ENCODE measurements at places on chromosomes 2 and 18. TPM values are rescaled to one million over a fixed set of nuclear protein-coding genes. Genes with fewer than 3 reads are reported as not detected.

DNA sequence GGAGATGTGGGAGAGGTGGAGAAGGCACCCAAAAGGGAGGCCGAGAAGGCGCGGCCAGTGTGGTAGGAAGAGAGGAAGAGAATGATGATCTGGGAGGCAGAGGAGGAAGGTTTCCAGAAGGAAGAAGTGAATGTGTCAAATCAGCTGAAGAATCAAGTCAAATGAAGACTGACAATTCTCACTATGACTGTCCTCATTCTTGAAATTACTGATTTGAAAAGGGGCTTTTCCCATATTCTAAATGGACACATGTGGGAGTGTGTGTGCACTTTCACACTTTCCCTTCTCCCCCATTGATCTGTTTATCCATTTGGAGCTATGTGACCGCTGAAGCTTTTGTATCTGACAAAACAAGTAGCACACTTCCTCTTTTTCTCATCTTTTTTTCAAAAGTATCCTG is 6.1 kb downstream of the AFF3 start:
- DNase-seq, result no peak

DNA sequence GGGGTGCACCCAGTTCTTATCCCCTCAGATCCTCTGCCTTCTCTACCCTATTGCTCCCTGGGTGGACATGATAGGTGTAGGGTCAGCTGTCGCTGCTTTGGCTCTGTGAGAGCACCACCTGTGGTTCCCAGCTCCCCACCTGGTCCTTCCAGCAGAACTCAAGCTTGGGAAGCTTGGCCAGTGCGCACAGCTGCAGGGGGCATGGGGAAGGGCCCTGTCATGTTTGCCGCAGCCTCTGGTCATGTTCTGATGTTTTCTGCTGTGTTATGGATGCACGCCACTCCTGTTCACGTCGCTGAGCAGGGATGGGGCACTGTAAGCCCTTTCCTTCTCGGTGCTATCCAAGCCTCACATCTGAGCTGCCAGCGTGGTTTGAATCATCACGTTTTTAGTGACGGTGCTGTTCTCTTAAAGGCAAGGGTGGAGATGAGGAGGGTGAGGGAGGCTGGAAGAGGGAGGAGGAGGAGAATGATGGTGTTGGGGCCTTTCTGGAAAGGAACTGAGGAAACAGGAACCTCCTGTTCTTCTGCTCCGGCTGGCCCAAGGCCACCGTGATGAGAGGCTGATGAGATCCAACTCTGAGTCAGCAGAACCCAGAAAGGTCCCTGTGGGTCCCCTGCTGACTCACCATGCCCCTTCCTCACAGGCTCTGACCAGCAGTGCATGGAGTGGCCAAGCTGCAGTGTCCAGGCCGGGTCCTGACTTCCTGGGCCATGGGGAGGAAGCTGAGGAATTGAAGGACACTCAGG is 78.0 kb downstream of the LIPG start:
- peak; percentile 11 for DNase-seq

DNA sequence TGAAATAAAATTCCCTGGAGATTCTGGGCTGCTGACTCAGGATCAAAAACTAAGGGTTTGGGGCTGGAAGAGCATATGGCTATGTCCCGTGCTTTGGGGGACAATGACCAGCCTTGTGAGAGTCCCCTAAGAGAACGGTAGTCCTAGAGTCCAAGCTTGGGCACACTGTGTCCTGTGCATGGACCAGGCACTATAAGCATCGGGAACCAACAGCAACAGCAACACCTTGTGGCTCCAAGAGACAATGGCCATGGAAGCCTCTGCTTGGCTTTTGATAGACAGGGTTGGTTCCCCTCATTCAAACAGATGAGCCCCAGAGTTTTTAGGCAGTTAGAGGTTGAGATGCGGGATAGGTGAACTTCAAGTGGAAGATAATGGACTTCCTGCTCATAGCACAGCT is 294.4 kb upstream of the CHAC2 start:
- peak; percentile 20 for DNase-seq

Gene RIOK3
- 20.7 TPM for total RNA-seq

Gene CHN1
- 10.2 TPM for total RNA-seq

Gene MTCL1
- 20.5 TPM for total RNA-seq

Gene SERPINB13
- total RNA-seq, result not detected

Gene CAVIN2
- 0.03 TPM for total RNA-seq

Gene RAB6C
- not detected for total RNA-seq

GRCh38 chr2:60554646-60555065 is 1.2 kb upstream of the BCL11A start:
- no peak for DNase-seq

GRCh38 chr2:74646834-74647482 is 1.2 kb downstream of the M1AP start:
- DNase-seq, result no peak

- no peak for DNase-seq
These were observed 77.5 kb upstream of the DAPL1 start for GRCh38 chr2:158717366-158718195.

GRCh38 chr2:66570471-66570870 is 135.5 kb downstream of the MEIS1 start:
- no peak for DNase-seq

Gene SULT1C4
- not detected for total RNA-seq

GRCh38 chr2:16664809-16665747 is 556 bp downstream of the CYRIA start:
- DNase-seq, result no peak

Gene SAG
- not detected for total RNA-seq

Gene SH3RF3
- 4.1 TPM for total RNA-seq

DNA sequence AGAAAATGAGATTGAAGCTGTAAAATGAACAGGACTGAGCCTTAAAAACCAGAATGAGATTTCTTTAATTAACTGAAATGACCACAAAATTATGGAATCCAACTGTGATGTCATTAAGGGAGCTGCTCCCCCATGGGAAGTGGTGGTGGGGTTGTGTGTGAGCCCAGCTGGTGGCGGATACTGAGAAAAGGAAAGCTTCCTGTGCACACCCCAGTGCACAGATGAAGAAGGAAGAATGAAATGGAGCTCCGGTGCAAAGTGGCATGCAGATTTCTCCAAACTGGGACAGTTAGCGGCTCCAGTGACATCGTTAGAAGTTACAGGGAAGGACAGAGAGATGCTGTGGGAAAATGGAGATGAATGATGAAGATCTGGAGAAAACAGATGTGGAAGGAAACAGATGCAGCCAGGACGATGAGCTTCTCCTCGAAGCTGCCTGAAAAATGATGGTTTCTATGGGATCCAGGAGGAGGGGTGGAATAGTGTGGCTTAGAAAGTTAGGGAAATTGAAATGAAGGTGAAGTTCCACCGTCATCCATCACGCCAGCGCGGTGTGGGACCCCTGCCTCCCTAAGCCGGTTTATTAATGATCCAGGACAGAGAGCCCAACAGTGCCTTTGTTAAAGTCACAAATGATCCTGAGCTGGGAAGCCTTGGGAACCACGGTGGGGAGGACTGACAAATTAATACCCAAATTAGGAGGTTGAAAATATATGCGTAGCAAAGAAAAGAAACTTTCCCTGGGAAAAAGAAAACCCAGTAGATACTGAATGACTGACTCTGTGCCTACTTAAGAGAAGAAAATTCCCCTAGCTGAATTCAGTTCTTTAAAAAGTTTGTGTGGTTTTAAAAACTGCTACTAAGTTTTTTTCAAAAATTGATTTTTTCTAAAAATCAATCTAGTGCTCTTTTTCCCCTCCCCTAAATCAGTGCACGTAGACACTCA is 77.2 kb downstream of the TSN start:
- no peak for DNase-seq

DNA sequence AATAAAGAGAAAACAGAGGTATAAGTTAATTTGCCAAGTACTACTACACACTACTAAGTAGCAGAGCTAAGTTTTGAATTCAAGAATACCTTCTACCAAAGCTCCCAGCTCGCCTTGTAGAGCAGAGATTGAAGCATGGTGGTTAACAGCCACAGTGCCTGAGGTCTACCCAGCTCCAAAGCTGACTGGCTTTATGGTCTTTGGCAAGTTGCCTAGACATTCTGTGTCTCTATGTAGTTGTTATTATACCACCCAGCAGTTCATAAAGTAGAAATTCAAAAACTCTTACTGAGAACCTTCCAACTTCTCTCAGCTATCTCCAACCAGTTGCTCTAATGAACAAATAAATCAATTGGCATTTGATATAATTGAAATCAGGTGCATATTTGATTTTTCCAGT is 87.8 kb downstream of the PDE11A start:
- DNase-seq, result peak; percentile 37

GRCh38 chr2:7338961-7339360 is 421.7 kb downstream of the RNF144A start:
- no peak for DNase-seq

- DNase-seq, result no peak
These were observed 59.4 kb upstream of the LAPTM4A start for GRCh38 chr2:20110876-20111275.

Gene HNMT
- not detected for total RNA-seq

GRCh38 chr2:117486081-117486480 is 328.4 kb upstream of the DDX18 start:
- no peak for DNase-seq

Gene ITGB6
- total RNA-seq, result 0.33 TPM

Gene GREB1L
- 3.0 TPM for total RNA-seq

GRCh38 chr2:109295070-109295780 is 166.2 kb downstream of the SH3RF3 start:
- DNase-seq, result no peak

GRCh38 chr18:2147476-2148230 is 423.7 kb downstream of the METTL4 start:
- no peak for DNase-seq

GRCh38 chr2:103847276-103847675 is 1006.6 kb upstream of the POU3F3 start:
- no peak for DNase-seq
